ENCODE measurements at places on chromosomes 1 and 21.

DNA sequence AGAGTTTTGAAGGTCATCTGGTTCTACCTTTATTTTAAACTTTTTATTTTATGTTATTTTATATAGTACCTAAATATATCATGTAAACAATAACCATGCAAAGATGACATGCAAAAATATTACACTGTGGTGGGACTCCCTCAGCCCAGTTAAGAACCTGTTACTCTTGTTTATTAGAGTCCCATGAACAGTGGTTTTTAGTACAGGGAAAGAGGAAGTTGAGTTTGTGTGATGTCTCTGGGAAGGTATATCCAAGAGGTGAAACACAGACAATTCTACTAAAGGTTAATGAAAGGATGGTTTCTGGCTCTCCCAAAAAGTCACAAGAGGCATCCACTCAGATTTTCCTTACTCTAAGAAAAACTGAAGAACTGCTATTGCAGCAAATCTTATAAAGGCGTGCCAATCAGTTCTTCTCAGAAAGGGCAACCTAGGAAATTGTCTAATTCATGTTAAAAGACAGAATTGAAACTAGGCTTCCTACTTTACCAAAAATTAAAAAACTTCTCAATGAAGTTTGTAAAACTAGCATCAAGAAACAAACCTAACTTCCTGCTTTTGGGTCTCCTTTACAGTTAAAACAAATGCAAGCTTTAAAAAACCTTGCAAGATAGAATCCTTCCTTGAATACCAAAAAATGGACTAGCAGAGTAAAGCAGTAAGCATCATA is 19.9 kb downstream of the GFI1 start:
- no peak for DNase-seq

GRCh38 chr21:24148461-24148860 is 1458.8 kb downstream of the MRPL39 start:
- DNase-seq, result no peak

DNA sequence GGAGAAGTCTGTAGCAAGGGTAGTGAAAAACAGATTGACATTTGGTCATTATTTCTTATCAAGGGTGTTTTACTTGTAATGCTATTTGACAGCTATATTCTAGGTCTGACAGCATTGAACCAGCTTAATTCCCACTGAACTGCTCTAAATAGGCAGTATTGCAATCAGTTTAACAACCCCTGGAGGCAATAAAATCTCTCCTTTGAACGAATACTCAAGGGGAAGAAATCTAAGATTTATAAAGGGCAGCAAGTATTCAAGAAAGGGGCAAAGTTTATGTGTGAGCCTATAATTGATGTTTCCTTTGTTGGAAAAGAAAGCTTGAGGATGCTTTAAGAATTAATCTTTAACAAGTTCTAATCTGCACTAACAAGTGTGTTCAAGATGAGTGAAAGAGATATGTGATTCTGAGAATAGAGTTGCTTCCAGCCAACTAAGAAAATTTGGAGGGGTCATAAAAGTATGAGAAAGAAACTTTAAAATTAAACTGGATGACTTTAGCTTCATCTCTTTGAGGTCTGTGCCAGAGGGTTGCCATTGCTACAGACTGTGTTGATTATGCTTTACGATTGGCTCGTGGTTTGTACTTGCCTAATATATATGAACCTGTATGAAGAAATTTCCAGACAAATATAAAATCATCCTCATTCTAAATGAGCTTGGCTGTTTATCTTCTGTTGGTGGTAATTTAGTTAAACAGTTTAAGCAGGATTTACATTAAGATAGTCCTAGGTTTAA is 72.5 kb downstream of the ZNF326 start:
- DNase-seq, result no peak

GRCh38 chr1:211822677-211823407 is 7.7 kb downstream of the LPGAT1 start:
- DNase-seq, result no peak

GRCh38 chr1:222417264-222417663 is 130.6 kb downstream of the HHIPL2 start:
- DNase-seq, result no peak

DNA sequence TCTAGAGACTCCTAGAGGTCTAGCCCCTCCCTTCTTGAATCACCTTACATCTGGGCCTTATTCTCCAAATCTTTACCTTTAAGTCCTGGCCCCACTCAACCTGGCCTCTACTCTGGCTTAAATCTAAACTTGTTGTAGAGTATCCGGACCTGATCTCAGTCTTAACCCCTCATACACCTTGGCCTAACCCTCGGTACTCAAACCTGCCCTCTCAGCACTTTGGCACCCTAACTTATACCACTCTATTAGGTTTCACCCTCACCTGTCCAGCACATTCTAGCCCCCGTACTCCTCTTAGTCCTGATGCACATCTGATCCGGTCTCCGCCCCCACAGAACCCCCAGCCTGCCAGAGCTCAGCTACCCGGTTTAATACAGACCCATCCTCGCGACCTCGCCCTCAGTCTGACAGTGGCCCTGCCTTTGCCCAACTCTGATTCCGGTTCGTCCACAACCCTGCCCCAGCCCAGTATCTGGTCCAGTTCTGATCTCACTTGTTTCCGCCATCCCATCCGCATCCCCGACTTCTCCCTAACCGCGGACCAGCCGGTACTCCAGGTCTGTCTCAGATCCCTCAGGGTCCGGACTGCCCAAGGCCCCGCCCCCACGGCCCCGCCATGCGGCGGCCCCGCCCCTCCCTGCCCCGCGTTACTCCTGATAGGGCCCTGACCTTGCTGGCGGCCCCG is 1.5 kb downstream of the TRIM62 start:
- DNase-seq, result no peak

DNA sequence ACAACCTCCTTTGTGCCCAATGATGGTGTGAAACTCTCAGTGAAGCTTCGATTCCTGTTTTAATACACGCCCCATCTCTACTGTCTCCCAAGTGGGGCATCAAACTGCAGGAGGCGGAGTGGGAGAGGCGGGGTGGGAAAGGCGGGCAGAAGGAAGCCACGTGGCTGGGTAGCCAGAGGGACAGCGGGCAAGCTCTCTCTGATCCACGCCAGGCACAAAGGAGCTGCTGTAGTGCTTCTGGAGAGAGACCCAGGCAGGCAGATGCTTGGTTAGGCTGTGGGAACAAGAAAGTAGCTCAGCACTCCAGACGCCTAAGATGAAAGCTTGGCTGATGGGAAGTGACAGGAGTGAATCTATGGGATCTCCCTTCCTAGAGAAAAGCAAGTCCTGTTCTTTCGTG is 25.7 kb downstream of the TRIM67 start:
- DNase-seq, result no peak
